ENCODE measurements at places on chromosomes 4 and X.

DNA sequence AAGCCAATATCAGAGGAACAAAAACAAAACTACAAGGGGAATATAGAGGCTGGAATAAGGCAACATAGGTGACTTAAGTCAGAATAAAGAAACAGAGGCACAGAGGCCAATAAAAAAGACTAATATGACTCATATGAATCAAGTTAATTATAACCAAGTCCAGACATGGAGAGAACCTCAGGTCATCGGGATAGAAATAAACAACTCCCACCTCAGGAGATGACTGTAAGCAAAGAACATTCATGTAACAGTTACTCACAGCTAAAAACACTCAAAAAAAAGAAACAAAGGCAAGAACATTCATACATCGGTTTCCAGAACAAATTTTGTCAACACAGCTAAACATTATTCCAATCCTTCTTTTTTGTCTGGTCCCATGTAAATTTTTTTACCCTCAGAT is 60.3 kb upstream of the RXFP1 start:
- no peak for DNase-seq

DNA sequence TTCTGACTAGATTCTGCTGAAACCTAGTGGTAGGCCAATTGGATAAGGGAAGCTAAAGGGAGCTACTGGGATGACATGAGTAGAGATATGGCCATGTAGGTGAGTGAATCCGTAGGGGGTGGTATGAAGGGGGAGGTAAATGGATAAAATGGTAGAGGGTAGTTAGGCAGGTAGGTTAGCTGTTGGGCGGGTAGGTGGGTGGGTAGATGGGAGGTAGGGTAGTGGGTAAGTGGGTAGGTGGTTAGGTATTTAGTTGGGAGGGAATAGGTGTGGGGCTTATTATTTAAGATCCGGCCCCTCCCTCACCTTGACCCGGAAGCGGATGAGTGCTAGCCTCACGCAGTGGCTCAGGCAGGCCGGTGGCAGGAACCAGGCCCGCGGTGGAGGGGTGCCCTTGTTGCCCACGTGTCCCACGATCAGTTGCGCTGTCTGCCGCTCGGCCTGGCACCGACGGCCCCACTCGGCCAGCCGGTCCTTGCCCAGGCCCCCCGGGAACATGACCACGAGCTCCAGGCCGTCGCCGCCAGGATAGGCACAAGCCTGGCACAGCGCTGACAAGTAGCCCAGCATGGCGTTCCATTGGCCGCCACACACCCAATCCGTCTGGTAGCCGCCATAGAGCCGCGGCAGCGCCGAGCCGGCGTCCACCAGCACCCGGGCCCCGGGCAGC is 725 bp downstream of the FAM120C start:
- peak; percentile 47 for DNase-seq

DNA sequence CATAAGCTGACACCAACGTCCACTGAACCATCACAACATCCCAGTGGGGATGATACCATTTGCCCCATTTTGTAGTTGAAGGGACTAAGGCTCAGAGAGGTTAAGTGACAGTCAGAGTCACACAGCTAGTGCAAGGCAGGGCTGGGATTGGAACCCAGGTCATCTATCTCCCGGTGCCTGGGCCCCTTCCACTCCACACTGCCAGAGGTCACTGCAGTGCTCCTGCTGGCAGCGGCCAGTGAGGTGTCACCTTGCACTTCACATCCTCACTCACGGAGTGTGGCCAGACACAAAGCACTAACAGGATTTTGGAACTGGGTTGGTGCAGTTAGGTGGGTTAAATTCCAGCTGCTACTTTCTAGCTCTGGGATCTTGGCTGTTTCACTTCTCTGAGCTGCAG is 118.7 kb downstream of the ENPP6 start:
- no peak for DNase-seq

- DNase-seq = no peak
These were observed 25.5 kb downstream of the HMX1 start for GRCh38 chr4:8846046-8846720.

DNA sequence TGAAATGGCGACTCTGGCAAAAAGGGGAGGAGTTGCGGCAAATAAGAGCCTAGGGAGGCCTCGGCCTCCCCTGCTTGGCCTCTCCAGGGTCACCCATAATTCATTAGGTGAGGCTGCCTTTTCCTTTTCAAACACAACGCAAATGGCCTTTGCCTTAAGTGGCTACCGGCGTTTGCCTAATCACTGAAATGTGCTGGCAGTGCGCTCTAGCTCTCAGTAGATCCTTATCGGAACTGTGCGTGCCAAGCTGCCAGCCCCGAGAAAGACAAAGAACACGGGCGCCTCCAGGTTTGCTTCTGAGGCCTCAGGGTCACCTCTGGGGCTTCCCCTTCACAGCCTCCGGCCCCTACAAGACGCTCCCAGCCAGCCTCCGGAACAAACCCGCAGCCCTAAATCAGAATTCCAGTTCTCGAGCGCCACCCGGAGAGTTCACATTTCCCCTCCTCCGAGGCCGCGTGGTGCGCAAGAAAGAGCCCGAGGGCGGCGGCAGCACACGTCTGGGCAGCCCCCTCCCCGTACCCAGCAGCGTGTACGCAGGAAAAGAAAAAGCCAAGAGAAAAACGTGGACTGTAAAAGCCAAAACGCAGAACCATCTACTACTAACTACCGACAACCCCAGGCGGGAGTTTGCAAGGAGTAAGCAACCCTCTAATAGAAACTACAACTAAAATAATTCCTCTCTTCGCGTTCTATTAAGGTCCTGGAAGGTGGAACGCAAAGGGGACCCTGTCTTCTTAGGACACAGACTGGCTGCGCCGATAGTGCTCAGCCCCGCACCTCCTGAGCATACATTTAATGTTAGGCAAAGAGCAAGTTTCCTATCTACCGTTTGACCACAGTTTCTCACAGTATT is 76.5 kb upstream of the BCOR start:
- DNase-seq = no peak

GRCh38 chrX:124212622-124213021 is 119.8 kb upstream of the TEX13D start:
- no peak for DNase-seq

GRCh38 chr4:81445196-81445595 is 26.5 kb downstream of the RASGEF1B start:
- no peak for DNase-seq

GRCh38 chr4:180823108-180823507 is 1420.1 kb upstream of the TENM3 start:
- DNase-seq = no peak

DNA sequence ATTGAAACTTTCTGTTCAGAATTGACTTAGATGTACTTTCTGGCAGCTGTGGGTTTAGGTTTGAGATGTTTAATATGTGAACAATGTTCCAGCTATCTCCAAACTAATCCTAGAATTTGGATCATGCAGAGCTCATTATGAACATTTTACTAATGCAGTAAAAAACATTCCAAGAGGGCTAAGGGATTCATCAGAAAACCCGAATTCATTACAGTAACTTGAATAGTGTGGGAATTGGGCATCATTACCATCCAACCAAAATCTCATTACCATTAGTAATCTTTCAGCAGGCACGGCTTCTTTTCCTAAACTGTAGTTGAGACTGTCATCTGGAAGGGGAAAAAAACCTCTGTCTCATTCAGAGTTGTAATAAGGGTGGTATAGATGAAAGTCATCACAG is 91.0 kb downstream of the LIMCH1 start:
- DNase-seq = no peak

DNA sequence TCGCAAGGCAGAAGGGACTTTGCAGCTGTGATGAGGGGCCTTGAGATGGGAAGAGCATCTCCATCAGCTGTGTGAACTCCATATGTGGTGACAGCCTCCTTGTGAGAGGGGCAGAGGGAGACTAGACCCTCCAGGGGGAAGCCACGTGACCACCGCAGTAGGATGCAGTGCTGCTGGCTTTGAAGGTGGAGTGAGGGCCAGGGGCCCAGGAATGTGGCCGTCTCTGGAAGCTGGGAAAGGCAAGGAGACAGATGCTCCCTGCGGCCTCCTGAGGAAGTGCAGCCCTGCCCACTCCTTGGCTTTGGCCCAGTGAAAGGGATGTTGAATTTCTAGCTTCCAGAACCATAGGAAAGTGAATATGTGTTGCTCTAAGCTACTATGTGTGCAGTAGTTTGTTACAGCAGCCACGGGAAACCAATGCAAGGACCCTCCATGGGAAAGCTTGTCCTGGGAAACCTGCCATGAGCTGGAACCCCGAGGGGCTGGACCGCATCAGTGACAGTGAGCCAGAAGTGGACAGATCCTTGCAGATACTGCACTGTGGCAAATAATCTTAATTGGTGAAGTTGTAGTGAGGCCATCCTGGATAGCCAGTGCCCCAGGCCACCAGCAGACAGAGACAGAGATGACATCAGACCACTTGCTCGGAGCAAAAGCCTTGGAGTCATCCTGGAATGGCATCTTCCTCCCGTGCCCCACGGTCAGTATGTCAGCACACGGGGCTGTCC is 35.4 kb upstream of the SORCS2 start:
- DNase-seq = no peak

- DNase-seq = peak; percentile 29
These were observed 92.9 kb downstream of the EGF start for GRCh38 chr4:110005461-110006056.

- no peak for DNase-seq
These were observed 43.4 kb upstream of the CLNK start for GRCh38 chr4:10728016-10728415.

- DNase-seq = no peak
These were observed 15.2 kb upstream of the YTHDC1 start for GRCh38 chr4:68365068-68365467.

DNA sequence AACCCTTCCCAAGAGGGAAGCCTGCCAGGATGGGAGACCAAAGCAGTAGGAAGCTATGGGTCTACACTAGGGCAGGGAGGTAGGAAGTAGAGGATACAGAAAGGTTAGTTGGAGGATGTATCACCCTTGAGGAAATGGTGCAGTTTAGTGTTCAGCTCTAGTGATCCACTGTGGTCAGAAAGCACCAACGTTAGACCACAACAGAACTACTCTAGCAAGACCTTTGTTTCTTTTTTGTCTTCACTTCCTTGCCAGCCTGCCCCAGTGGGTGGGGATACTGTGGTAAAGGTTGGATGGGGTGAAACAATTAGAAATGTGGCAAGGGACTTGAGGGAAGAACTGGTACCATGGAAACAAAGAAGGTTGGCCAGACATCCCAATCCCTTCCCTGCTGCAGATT is 83.3 kb downstream of the DDIT4L start:
- DNase-seq = peak; percentile 40

- no peak for DNase-seq
These were observed 636.6 kb downstream of the MID1IP1 start for GRCh38 chrX:39437670-39438441.
